ENCODE measurements at places on chromosomes 11 and 22.
A peak's percentile ranks its signal among the peaks of the same experiment; 100 is the strongest.

DNA sequence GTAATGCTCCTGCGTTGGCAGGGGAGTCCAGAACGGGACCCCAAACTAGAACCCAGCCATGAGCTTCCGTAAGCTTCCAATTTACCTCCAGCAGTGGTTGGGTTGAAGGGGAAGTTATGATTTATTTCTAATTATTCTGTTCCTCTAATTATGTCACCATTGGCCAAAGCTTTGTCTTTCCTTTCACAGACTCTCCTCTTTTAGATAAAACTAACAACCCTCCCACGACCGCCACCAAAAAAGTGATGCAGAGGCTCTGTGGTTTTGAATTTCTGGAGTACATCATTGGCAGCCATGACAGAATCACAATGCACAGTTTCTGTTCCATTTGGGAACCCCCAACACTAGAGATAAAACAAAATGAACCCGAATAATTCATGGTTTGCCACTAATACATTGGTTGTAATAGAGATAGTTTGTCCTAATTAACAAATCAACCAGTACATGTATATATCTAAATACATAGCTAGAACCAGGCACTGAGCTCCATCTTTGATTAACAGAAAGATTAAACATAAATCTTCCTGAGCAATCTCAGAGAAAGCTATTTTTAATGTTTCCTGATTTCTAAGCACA is 64.3 kb downstream of the ETS1 start:
- DNase-seq: peak; percentile 49

DNA sequence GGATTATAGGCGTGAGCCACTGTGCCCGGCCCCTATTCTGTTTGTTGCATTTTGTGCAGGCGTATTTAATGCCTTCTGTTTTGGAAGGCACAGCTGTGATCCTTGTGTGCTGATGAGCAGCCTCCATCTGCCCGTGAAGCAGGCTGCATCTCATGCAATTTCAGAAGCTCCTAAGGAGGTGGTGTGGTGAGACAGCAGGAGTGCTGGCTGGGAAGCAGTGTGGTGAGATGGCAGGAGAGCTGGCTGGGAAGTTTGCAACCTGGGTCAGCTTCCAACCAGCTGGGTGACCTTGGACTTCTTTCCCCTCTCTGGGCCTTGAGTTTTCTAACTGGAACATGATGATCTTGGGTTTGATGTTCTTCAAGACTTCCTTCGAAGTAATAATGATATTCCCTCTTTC is 525.1 kb downstream of the TBC1D22A start:
- DNase-seq: no peak

GRCh38 chr11:35683728-35684339 is 21.3 kb downstream of the TRIM44 start:
- no peak for DNase-seq

DNA sequence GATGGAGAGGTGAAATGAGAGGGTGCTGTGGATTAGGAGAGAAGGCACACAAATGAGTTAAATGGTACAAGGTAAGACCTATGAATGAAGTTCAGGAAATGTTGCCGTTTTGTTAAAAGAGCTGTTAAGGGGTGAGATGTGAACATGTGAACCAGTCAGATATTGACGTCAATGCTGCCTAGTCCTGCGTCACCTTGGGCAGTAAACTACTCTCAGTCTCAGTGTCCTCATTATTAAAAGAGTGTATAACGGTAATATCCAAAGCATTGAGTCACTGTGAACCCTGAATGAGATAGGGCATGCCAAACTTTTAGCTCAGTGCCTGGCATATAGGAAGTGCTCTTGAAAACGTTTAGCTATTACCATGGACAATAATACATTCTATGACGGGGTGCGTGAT is 32.4 kb upstream of the SORL1-AS1 start:
- no peak for DNase-seq

DNA sequence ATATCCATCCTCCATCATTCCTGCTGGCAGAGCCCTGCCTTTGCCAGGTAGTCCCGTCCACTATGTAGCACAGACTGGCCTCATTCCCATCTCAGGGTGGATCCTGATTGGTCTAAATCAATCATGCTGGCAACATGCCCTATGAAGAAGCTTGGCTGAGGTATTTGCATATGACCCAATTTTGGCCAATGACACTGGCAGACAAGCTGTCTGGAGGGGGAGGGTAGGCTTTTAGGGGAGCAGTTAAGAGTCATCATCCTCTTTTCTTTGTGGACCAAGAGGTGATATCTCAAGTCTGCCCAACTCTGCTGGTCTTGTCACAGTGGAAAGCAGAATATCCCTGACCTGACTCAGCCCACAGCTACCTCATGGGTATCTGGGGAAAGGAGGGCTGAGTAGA is 5.1 kb downstream of the CCDC89 start:
- no peak for DNase-seq

DNA sequence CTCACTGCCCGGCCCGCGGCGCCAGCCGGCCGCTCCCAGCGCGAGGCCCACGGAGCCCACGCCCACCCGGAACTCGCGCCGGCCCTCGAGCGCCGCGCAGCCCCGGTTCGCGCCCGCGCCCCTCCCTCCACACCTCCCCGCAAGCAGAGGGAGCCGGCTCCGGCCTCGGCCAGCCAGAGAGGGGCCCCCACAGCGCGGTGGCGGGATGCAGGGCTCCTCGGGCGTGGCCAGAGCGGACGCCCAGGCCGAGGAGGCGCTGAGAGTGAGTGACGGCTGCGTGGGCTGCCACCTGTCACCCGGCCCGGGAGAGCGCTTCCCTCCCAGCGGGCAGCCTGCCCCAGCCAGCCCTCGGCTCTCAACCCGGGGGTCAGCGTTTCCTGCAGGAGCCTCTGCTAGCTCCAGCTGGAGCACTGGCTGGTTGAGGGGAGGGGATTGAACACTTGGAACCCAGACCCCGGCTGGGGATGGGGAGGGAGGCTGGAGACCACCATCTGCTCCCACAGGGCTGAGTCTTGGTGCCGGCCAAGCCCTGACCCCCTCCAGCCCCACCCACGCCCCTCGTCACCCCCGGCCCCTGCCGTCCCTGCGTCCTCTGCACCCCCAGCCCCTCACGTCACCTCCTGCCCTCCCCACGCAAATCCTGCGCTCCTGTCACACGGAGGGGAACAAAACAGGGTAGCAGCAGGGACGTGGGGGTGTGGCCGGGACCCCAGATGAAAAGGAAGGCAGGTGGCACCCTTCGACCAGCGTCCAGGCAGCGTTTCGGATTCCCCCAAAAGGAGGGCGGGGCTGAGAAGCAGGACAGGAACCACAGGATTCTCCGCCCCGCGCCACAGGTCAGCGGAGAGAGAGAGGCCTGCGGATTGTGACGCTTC is 157.0 kb downstream of the BRD1 start:
- no peak for DNase-seq

GRCh38 chr11:117815262-117815803 is 9.2 kb downstream of the FXYD2 start:
- peak; percentile 79 for DNase-seq

- DNase-seq: no peak
Measured at GRCh38 chr11:73965076-73965763, 14.4 kb downstream of the DNAJB13 start.

All from CD4-positive, alpha-beta T cell treated with Interleukin-6 at 100 ng/mL for 8 hours (primary cell).